ENCODE measurements at places on chromosomes 7 and 10.

- DNase-seq, result no peak
Measured at GRCh38 chr7:52830801-52831200, 204.6 kb upstream of the POM121L12 start.

DNA sequence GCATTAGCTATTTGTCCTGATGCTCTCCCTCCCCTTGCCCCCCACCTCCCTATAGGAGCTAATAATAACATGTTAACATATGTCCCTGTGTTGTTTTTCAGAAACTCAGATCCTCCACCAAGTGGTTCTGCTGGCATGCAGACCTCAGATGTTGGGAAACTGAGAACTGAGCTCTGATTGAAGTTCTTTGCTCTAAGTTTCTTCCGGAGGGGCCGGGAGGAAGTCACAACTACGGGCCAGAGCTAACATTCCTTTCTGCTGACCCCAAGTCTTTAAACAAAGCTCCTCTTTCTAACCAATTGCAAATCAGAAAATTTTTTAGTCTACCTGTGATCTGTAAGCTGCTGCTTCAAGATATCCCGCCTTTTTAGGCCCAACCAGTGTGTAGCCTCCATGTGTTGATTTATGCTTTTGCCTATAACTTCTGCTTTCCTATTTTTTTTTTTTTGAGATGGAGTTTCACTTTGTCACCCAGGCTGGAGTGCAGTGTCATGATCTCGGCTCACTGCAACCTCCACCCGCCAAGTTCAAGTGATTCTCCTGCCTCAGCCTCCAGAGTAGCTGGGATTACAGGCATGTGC lies 66.6 kb downstream of the LYZL1 start:
- DNase-seq, result no peak

DNA sequence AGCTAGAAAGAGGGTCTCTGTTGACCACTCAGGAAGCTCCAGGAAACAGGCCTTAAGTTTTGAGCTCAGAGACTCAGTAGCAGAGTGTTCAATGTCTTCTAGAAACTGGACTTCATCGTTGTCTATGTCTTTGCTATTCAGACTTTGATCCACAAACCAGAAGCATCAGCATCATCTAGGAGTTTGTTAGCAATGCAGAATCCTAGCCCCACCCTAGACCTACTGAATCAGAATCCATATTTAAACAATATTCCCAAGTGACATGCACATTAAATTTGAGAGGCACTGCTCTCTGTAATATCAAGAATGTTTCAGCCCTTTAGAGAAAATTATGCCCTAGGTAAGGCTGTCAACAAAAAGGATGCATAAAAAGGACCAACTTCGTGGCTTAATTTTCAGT lies 12.9 kb upstream of the OGDHL start:
- no peak for DNase-seq

GRCh38 chr7:81514546-81514945 lies 255.3 kb downstream of the HGF start:
- no peak for DNase-seq

GRCh38 chr7:126803060-126803665 lies 449.6 kb downstream of the GRM8 start:
- DNase-seq, result peak; percentile 67

- DNase-seq, result no peak
Measured at GRCh38 chr10:75818552-75818951, 387.1 kb downstream of the LRMDA start.

DNA sequence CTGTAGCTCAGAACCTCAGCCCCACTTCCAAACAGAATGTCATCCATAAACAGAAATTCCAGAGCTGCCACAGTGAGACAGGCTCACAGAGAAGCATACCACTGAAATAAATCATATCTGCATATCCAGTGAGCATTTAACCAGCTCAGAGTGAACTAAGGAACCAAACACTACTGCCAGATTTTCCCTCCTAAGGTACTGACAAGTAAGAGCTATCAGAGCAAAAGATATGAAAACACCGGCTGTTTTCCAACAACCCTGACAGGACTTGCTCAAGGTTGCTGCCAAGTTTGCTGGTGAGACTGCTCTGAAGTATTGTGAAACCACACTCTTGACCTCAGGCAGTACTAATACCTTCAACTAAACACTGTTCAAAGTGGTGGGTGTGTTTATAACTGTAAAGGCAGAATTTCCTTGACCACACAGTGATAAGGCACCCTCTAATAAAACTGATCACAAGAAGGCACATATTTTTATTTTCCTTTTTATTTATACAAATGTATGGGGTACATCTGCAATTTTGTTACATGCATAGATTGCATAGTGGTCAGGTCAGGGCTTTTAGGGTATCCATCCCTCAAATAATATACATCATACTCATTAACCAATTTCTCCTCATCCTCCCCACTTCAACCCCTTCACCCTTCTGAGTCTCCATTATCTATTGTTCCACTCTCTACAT lies 18.3 kb downstream of the SGMS1 start:
- peak; percentile 95 for DNase-seq

DNA sequence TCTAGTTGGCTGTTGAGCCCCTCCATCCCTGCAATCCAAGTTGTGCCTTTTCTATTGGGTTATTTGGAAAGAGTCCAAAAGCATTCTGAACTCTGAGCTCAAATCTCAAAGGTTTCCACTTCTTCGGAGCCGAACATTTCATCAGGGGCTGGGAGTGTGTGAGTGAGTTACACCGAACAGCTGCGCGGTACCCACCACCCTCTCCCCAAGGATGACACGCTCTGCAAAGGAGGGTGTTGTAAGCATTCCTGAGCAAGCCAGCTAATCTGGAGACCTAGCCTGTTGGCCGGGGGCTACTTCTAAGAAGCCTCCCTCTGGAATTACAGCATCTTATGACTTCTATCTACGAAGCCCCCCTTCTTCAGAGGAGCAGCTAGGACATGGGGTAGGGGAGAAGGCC lies 270.5 kb downstream of the CREB5 start:
- DNase-seq, result no peak

GRCh38 chr7:29332875-29333855 lies 138.6 kb downstream of the CHN2 start:
- DNase-seq, result no peak

DNA sequence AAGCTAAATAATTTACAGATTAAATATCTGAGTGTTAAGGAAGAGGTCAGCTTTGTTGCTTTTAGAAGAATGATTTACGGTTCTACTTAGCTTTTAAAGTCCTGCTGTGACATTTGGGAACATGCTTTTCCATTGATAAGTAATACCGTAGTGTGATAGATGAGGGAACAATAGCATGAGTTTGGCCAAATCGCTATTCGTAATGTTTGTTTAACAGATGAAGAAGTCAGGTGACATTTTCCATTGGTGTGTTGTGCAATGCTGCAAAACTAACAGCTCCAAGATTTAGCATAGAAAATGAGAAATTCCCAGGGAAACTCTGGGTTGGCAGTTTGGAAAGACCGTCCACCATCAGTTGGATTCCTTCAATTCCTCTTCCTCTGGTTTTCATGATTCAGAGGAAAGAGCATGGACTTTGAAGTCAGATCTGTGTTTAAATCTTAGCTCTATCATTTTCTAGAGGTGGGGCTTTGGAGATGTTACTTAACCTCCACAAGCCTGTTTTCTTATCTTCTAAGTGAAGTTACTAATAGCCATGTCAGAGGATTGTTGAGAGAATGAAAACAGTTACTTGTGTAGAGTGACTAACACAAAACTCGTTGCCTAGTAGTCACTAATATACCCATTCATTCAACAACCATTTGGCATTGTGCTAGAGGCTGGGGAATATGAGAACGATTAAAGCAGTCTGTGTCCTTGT lies 140.4 kb upstream of the BMPER start:
- peak; percentile 88 for DNase-seq

GRCh38 chr7:75870557-75871161 lies 8.2 kb upstream of the RHBDD2 start:
- no peak for DNase-seq

DNA sequence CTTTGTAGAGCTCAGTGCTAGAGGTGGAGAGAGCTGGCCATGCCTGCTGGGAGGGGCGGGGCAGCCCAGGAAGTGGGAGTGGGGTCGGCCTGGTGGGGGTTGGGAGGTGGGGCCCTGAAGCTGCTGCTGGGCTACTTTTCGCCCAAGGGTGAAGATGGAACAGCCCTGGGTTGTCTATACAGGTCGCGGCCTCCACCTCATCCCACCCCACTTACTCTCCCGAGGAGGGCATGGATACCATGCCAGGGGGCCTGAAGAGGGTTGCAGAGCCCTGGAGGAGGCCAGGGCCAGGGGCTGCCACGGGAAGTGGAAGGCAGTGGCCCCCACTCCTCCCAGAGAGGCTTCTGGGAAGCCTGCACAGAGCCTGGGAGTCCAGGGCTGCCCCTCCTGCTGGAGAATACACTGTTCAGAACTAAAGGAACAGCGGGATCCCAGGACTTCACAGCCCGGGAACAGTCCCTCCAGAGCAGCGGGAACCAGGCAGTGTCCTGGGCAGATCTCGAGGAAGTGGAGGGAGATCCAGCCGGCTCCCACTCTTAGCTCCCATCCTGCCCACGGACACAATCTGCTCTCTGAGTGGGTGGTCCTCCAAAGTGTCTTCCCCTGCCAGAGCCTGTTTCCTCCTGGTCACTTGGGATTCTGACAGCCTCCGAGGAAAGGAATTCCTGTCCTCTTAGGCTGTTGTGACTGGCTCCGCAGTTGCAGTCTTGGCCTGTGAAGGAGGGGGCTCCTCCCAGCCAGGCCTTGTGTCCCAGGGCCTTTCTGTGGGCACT lies 23.5 kb downstream of the MAT1A start:
- no peak for DNase-seq

Data from HFFc6 (cell line).